Inflammatory macrophage treated with lipopolysaccharide for 4 hours (primary cell): ENCODE measurements at places on chromosomes 13 and 19.

GRCh38 chr19:39032063-39032918, at the start of gene FBXO27:
FBXO27 (minus strand) TSS chr19:39032549; CDS start chr19:39032227, 322 bp downstream.
- no peak for DNase-seq

DNA sequence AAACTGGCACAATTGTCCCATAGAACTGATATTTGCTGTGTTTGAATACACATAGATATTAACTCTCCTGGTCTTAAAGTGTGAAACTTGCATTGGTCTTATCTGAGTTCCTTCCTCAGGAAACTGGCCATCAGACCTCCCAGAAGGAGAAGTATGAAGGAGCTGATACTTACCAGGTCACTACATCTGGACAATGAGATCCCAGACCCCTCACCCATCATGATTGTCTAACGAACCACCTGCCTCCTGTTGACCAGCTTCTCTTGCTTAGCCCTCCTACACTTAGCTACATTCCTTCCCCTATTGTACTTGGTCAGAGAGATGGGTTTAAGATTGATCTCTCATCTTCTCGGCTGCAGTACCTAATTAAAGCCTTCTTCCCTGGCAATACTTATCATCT, 413.3 kb downstream of the KCTD12 start:
- DNase-seq = no peak

- DNase-seq = no peak
These were observed at the start of gene PABPC3 for GRCh38 chr13:25095851-25096453. PABPC3 (plus strand) TSS chr13:25096136; CDS start chr13:25096199, 63 bp downstream.

DNA sequence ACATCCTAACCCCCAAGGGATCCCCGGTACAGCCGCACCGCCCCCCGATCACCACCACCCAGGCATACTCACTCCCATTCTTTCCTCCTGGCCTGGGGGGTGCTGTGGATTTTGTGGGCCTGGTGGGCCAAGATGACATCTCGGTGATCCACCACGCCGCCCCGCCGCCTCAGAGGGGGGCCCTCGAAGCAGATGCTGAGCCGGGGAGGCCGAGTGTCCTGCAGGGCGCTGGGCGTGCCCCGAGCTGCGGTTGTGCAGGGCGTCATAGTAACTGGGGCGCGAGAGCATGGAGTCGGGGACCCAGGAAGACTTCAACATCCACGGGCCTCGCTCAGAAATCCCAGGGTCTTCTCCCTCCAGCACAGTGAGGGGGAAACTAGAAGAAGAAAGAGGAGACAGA, 93.4 kb upstream of the CACNA1A start:
- no peak for DNase-seq

DNA sequence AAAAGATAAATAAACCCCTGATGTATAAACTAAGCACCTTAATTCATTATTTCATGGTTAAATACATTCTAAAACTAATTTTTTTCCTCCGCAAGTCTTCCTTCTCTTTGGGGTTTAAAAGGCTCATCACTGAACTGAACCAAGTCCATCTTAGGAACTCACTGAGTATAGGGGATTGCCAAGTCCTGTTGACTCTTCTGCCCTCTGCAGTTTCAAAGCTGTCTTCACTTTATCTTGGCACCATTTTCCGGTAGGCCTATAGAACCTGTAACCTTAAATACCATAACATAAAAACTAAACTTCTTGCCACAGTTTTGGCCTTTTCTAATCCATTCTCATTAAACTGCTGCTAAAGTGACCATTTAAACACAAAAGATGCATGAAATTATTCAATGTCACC, 66.5 kb upstream of the USPL1 start:
- DNase-seq = peak; percentile 31

- peak; percentile 89 for DNase-seq
These were observed 4.4 kb upstream of the KCNN4 start for GRCh38 chr19:43784981-43785808.

GRCh38 chr13:38570706-38571105, 116.2 kb upstream of the FREM2 start:
- no peak for DNase-seq

DNA sequence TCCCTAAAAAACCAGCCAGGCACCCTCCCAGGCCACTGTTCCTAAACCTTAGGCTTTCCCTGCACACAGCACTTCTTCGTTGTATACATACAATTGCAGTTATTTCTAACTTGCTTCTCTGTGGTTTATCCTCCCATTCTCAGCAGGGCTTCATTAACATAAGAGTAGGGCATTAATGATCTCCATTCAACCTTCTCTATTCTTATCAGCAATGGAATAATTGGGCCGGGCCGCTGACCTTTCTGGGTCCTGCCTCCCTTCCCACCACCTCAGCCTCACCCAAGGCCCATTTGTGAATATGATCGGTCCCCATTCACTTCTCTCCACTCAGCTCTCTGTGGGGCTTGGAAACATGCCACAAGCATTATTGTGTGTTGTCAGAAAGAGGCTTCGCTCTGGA, 184.2 kb downstream of the SUCLA2 start:
- no peak for DNase-seq

GRCh38 chr19:45137179-45137761, 23.5 kb downstream of the NKPD1 start:
- no peak for DNase-seq

DNA sequence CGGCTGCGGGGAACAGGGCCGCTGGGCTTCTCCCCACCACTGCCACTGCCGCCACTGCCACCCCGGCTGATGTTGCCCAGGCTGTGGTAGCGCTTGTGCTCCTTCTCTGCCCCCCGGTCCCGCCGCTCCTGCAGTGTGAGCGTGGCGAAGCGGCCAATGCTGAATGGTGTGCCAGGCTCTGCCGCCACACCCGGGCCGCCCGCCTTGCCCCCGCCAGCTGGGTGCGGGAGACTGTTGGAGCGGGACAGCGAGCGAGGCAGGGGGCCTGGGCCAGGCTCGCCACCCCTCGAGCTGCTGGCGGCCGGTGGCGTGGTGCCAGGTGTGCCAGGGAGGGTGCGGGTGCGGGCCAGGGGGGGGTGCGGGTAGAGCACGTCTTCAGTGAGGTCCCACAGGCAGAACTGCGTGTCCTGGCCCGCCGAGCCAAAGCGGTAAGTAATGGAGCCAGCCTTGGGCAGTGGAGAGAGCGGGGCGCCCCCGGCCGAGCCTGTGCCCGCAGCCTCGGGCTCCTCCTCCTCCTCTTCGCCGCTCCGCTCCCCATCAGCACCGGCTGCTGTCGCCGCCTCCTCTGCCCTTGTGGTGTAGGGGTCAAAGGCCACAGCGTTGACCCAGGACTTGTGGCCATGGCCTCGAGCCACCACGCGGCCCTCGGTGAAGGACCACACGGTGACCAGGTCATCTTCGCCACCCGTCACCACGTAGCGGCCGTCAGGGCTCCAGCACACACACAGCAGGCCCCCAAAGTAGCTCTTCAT, 3.7 kb upstream of the DMPK start:
- no peak for DNase-seq

GRCh38 chr13:38530492-38530891, 156.4 kb upstream of the FREM2 start:
- DNase-seq = peak; percentile 5

DNA sequence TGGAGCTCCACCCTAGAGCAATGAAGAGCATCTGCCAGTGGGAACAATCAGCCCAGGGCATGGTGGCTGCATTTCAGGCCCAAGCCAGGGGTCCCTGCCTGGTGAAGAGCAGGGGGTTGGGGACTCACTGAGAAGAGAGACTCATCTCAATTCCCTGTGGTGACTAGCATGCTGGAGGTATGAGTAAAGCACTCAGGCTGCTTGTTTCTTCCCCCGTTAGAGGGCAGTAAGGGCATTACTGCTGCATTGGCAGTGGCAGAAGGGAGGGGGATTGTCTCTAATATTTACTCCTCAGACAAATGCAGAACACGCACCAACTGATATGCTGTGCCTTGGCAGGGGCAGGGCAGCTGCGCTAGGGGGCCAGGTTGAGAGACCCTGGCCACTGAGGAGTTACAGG, 329.1 kb downstream of the SLITRK5 start:
- DNase-seq = no peak

GRCh38 chr13:49310251-49310650, 62.5 kb downstream of the CDADC1 start:
- no peak for DNase-seq

DNA sequence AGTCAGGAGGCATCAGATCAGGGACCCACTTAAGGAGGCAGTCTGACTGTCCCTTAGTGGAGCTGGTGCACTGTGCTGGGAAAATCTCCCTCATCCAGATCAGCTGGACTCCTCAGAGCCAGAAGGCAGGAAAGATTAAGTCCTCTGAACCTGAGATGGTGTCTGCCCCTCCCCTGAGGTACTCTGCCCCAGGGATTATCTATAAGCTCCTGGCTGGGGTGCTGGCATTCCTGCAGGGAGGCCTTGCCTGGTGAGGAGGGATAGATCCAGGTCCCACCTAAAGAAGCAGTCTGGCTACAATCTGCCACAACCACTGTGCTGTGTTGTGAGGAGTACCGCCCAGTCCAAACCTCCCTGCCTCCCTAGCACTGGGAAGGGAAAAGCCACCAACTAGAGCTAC, 81.2 kb downstream of the NHLRC3 start:
- no peak for DNase-seq

DNA sequence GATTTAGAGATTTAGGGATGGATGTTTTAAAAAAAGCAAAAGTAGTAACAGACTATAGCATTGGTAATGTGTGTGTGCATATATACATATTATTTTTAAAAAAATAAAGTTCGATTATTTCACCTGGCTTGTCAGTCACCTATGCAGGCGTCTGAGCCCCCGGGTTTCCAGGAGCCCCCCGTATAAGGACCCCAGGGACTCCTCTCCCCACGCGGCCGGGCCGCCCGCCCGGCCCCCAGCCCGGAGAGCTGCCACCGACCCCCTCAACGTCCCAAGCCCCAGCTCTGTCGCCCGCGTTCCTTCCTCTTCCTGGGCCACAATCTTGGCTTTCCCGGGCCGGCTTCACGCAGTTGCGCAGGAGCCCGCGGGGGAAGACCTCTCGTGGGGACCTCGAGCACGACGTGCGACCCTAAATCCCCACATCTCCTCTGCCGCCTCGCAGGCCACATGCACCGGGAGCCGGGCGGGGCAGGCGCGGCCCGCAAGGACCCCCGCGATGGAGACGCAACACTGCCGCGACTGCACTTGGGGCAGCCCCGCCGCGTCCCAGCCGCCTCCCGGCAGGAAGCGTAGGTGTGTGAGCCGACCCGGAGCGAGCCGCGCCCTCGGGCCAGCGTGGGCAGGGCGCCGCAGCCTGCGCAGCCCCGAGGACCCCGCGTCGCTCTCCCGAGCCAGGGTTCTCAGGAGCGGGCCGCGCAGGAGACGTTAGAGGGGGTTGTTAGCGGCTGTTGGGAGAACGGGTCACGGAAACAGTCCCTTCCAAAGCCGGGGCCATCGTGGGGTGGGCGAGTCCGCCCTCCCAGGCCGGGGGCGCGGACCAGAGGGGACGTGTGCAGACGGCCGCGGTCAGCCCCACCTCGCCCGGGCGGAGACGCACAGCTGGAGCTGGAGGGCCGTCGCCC, 840 bp upstream of the CCNA1 start:
- DNase-seq = peak; percentile 80

DNA sequence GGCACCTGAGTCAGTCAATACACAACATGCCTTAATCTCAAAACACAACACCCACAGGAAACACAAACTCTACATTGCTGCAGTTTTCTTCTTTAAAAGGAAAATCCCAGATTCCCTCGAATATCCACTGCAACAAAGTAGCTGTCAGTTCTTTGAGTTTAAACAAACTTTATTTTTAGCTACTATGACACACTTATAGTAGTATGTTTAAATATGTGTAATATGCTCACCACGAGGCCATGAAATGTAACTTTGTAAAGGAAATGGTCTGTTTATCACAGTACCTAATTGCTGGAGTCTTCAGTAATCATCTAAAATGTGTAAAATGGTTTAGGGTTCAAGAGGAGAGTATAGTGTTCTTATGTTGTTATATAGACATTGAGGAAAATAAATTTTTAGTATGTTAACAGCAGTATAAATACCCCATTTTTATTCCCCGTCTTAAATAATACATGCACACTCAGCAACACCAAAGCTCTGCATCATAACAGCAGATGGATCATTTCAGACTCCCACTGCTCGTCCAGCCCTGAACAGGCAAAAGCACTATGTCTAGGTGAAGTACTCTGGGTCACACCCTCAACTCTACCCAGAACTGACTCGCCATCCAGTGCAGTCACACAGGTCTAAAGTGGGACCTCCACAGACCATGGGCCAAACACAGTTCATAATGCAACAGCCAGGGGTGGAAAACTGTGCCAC, 20.6 kb downstream of the TUBGCP3 start:
- DNase-seq = no peak

DNA sequence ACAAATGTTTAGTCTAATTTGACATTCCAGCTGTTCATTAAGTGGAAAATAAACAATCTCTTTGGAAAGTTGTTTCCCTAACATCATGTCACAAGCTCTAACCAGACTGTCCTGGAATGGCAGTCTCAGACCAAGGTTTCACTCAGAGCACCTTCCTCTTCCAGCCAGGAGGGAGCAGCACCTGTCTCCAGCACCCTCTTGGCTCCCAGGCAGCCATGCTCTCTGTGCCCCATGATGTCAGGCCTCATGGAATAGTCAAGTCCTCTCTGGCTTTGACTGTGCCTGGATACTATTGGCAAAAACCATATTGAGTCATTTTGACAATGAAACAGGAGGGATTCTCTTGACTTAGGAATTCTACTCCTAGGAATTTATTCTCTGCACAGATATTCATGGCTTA, 171.4 kb downstream of the OXGR1 start:
- DNase-seq = no peak

GRCh38 chr19:536881-537404, 5.4 kb downstream of the CDC34 start:
- DNase-seq = no peak

DNA sequence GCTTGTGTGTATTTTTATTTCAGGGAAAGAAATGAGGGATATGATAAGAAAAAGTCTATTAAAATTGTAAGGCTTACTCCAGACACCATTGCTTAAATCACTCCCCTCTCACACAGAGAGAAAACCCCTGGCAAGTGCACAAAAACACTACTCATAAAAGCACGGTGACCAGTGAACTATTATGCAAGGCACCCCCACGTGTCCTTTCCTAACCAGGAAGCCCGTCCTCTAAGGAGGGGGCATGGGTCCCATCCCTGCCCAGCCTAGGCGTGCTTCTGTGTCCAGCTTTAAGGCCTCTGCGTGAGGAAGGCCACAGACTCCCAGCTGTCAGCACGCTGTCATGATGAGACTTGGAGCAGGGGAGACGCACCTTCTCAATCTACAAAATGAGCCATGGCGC, 83.5 kb downstream of the SLC7A1 start:
- DNase-seq = no peak

DNA sequence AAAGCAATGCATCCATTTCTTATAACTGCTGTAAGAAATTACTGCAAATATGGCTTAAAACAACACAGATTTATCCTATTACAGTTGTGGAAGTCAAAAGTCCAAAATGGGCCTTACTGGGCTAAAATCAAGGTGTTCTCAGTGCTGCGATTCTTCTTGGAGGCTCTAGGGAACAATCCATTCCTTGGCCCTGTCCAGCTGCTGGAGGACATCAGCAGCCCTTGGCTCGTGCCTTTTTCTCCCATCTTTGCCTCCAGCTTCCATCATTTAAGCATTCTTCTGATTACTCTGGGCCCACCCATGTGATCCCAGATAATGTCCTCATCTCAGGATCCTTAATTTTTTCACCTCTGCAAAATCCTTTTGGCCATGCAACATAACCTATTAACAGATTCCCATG, 607.1 kb downstream of the DCT start:
- no peak for DNase-seq
